ENCODE measurements at places on chromosomes 2 and 18.

DNA sequence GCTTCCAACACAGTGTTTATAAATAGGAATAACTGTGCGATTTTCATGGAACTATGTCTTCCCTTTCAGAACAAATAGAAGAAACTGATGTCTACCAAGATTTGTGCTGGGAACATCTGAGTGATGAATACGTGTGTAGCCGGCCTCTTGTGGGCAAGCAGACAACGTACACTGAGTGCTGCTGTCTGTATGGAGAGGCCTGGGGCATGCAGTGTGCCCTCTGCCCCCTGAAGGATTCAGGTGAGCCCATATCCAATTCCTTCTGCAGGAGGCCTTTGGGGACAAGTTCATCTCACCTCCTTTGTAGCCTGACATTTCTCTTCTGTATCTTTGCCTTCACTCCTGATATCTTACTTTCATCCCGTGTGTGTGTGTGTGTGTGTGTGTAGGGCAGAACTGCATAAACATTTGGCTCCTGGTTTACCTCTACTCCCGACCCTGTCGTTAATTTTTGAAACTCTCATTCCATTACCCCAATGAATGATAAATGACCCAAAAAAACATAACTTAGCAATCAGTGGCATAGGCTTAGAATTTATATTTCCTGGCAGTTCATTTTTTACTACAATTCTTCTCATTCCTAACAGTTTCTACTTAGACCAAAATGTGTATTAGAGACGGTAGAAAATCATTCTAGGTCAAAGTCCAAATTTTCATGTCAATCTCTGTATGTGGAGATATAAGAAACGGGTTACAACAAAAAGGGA lies 111.0 kb upstream of the RASGRP3 start:
- no peak for DNase-seq

GRCh38 chr2:85933753-85934594 lies 45.2 kb upstream of the ST3GAL5 start:
- peak; percentile 55 for DNase-seq

GRCh38 chr2:3142210-3142609 lies 235.4 kb downstream of the EIPR1 start:
- no peak for DNase-seq

DNA sequence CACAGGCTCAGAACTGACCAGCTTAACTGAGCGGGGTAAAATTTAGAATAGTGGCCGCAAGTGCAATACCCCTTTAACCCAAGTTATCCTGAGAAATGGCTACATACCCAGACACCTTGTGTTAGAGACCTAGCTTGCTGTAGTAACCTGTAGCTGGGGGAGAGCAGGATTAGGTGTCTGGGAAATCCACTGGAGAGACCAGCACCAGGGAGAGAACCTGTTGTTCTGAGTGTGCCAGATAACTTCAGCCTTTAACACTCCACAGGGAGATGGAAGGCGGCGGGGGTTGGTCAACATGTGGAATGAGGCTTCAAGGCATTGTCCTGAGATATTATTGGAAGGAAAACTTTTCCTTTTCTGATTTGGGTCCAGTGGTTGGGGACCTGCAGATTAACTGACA lies 356.0 kb downstream of the PTPRM start:
- DNase-seq, result no peak

GRCh38 chr2:63642946-63643345 lies 54.2 kb downstream of the MDH1 start:
- DNase-seq, result no peak

GRCh38 chr2:31785876-31786275 lies 205.1 kb upstream of the SRD5A2 start:
- no peak for DNase-seq

DNA sequence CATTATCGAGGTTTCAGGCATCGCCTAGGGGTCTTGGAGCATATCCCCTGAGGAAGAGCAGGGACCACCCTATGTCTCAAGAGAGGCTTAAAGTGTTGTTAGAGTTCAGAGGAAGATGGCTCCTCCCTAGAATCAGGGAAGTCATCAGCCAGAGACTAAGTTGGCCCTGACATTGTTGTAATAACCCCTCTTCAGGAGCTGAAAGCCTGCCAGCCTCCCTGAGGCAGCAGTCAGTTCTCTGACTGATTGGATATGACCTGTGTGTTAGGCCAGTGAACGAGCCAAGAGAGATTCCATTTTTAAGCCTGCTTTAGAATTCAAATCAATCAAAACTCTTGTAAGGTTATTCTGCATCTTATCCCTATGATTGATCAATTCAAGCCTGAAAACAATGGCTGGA lies 34.9 kb downstream of the ARHGAP28 start:
- no peak for DNase-seq

- no peak for DNase-seq
Measured at GRCh38 chr2:75035444-75036353, 77.3 kb downstream of the POLE4 start.

DNA sequence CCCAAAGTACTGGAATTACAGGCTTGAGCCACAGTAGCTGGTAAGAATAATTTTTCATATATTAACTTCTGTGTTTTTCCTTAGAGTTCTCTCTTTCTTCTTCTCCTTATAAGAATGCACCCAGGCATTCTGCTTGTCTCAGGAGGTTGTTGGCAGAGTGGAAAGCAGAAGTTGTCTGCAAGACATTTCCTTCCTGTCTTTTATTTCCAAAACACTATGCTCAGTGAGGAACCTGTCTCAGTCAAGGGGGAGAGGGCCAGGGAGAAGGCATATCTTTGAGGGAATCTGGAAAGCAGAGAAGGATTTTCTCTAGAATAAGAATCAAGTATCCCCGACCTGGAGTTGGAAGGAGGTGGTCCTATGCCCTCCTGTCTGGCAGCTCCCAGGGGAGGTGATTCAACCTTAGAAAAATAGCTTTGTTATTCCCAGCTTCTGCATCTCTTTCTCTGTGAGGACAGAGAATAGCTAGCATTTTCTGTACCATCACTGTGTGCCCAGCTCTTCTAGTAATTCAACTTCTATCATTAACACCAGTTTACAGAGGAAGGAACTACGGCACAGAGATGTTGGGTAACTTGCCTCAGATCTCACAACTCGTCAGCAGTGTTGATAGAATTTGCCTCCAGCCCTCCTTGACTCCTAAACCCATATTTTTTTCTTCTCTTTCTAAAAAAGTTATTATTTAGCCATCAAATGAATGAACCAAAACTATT lies 3.8 kb upstream of the LPIN2 start:
- DNase-seq, result no peak

DNA sequence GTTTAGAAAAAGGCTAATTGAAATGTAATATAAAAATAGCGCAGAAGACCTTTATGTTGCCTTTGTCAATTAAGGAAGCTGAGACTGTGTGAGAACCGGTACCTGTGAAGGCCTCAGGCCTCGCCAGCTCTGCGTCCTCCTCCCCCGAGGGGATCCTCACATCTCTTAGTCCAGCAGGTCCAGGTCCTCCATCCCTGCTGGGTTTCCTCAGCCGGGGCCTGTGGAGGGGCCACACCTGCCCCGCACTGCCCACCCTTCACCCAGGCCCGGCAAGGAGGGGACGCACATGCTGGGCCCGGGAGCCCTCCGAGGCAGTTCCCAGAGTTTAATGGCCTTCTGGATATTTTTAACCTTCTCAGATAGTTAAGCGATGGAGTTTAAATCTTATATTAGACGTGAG lies 3.5 kb downstream of the KCNG2 start:
- DNase-seq, result no peak

DNA sequence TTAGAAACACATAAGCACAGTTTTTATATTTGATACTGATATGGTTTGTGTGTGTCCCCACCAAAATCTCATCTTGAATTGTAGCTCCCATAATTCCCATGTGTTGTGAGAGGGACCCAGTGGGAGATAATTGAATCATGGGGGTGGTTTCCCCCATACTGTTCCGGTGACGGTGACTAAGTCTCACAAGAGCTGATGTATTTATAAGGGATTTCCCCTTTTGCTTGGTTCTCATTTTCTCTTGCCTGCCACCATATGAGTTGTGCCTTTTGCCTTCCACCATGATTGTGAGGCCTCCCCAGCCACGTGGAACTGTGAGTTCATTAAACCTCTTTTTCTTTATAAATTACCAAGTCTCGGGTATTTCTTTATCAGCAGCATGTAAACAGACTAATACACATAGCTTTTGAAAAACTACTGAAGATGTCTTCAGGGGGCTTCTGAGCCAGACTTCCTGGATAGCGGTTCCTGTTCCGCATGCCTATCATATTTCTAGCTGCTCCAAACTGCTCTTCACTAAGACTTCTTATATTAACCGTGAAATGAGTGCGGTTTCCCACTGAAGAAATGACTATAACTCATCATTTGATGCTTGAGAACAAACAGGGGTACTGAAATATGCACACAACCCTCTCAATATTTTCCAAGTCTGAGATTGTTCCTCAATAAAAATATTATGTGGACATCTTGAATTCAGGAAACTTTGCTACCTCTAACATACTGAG lies 75.8 kb downstream of the SPHKAP start:
- DNase-seq, result no peak

- DNase-seq, result no peak
Measured at GRCh38 chr2:171513719-171514160, 8.5 kb upstream of the CYBRD1 start.

GRCh38 chr2:72036595-72036994 lies 111.1 kb downstream of the CYP26B1 start:
- DNase-seq, result no peak

- no peak for DNase-seq
Measured at GRCh38 chr2:239671916-239672849, 271.4 kb upstream of the HDAC4 start.

GRCh38 chr2:212537726-212538304 lies 787 bp downstream of the ERBB4 start:
- no peak for DNase-seq

DNA sequence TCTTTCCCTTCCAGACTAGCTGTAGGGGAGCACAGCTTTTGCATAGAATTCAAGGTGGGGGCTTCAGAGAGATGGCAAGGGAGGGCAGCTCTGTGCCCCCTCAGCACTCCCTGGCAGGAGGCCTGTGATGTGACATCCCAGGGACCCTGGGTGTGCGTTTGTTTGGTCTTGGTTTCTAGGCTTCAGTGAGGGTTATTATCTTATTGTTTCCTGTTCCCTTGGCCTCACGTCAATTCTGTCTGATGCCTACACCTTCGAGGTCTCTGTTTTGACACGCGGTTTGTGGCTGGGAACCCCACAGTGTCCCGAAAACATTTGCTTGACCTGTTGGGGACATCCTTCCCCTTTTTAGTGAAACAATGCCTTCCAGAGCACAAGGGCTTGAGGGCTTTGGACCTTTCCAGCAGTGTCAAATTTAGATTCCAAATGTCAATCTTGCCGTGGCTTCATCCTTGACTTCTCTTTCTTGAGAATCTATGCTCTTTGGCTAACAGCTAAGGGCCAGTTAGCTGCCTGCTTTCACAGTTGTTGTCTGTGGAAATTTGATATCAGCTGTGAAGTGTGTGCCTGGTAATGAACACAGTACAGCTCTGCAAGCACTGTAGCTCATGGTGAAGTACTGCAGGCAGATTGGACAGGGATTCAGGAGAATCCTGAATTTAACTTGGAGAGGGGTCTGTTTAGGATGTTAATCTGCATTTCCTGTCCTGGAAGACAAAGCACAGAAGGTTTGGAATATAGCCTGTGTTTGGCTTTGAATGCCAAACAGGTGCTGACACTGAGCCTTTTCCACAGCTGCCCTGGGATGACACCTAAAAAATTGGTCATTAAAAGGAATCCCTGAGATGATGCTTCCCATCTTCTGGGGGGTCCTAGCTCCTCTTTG lies 108.2 kb upstream of the CXCR4 start:
- no peak for DNase-seq

GRCh38 chr2:58081000-58081399 lies 34.4 kb downstream of the VRK2 start:
- DNase-seq, result no peak

DNA sequence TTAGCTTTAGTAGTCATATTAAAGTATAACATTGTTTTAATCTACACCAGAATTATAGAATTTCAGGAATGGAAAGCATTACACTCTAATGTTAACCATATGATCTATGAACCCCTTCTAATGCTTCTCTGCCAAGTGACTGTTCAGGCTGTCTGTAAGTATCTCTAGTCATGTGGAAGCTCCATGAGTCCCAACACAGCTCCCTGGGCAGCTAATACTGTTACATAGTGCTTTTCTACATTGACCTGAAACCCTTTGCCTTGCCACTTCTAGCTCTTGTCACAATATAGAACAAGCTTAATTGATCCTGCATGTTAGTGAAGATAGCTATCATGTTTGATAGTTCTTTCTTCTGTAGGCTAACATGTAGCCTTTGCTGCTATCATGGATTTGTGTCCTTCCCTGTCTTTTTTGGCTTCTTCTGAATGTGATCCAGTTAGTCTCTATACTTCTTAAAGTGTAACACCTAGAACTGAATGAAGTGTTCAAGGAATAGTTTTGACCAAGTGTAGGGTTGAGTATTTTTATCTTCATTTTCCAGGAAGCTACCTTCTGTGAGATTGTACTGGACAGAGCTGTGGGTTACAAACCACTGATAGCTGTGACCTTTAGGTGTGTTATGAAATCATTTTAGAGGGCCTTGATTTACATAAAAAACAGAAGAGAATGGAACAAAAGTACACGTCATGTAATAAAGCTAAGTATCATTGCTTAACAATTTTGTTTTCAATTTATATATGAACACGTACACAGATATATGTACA lies 23.7 kb downstream of the BABAM2 start:
- DNase-seq, result no peak

DNA sequence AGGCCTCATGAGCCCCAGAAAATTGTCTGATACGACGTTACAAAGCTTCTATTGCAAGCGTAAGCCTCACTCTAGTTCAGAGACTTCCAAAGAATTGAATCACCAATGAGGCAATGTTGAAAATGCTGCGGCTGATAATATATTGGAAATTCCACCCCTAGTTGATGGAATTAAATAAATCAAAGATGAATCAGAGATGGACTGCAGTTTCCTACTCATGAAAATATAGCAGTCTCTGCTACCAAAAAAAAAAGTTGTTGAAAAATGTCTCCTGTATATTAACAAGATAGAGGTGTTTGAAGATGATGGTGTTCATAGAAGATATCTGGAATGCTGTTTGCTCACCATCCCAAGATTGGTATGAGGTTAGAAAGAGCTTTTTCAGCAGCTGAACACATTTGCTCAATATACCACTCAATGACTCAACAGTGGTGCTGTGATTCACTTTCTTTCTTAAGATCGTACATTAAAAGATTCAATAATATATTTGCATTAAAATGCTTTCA lies 99.8 kb upstream of the ARHGAP28 start:
- peak; percentile 84 for DNase-seq

DNA sequence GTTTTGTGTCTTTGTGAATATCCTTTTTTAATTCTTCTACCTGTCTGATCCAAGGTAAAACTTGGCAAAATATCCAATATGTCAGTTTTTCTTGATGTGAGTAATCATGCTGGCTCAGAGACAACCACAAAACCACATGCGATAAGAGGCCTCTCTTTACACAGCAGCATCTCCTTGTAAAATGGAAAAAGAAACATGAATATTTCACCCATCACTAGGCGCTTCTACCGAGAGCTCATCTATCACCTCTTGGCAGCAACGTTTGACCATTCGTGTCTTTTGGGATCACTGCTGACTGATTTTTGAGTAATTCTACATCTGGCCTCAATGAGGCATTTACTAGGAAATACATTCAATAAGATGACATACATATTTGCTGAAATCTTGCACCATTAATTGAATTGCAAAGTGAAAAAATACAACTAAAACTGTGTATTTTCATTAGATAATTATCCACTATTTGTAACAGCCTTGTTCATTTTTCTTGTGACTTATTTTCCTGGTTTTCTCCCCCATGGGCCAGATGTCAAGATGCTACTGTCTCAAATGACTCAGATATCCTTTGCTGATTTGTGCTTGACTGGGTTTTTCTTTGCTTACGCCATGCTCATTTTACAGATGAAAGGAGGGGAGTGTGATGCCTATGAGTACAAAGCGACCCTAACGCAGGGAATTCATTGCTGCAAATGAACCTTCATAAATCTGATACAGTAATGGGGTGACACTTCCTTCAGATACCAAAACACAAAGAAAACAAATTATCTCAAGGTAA lies 467.5 kb downstream of the FBXO15 start:
- DNase-seq, result no peak

All from HS-5 (cell line).